Activated CD8-positive, alpha-beta memory T cell treated with anti-CD3 and anti-CD28 coated beads for 1 hour (primary cell): ENCODE measurements at places on chromosomes 12 and 14.

- DNase-seq = no peak
These were observed 22.7 kb downstream of the TRMT5 start for GRCh38 chr14:60958146-60958545.

DNA sequence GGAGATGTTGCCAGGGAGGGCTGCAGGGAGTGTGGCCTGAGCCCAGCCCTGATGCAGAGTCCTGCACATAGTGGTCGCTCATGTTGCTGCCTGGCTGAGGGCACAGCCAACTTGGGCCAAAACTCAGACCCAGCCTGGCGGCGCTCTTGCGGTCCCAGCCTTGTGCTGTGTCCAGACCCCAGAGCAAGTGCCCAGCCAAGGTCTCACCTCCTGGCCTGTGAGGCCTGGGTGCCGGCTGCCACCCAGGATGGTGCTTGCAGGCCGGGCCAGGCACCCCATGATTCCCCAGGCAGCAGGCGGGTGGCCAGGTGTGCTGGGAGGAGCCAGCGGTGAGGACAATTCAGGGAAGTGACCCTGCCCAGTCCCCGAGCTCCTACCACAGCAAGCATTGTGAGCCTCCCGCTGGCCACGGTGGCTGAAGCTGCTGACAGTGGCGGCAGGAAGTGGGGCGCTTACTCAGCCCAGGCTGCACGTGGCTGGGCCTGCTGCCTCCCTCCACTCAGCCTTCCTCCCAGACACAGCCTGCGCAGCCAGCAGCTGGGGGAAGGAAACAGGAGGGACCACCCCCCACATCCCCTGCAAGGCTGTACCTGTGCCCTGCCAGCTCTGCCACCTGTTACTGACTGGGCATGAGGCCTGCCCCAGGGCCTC lies 17.7 kb upstream of the PGF start:
- no peak for DNase-seq

GRCh38 chr12:76670776-76671175 lies 93.1 kb upstream of the ZDHHC17 start:
- no peak for DNase-seq

GRCh38 chr14:85205875-85206274 lies 324.1 kb upstream of the FLRT2 start:
- no peak for DNase-seq

- DNase-seq = no peak
These were observed 66.5 kb upstream of the MAX start for GRCh38 chr14:65168840-65169239.

DNA sequence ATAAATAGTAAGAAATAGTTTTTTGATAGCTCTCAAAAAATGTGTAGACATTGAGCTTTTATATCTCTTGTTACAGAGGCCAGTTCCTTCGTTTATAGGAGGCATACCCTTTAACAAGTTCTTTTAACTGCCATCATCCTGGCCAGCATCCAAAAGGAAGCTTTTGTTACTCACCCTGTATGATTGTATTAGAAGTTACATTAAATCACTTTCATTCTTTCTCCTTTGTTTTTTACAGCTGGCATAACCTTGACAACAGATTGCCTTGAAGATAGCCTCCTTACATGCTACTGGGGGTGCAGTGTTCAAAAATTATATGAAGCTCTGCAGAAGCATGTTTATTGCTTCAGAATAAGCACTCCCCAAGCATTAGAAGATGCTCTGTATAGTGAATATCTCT lies 20.1 kb downstream of the CGRRF1 start:
- DNase-seq = no peak

DNA sequence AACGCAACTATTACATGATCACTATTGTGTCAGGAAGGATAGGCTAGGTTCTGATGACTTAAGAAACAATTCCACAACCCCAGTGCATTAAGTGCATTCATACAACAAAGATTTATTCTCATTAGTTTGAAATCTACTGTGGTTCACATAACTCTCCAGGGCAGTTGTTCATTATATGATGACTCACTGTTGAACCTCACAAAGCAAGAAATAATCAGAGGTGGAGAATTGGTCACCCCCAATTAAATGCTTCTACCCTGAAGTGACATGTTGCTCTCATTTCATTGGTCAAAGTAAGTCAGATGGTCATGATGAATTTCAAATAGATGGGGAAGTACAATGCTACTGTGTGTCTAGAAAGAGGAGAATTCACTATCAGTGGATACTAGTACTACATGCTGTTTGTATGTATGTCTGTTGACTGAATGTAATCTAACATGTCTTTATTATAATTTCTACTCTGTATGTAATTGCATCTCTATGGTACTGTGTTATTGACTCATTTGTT lies 6.1 kb upstream of the HELB start:
- DNase-seq = no peak

- no peak for DNase-seq
These were observed 78.7 kb upstream of the PSMC1 start for GRCh38 chr14:90177539-90178189.

GRCh38 chr12:60845696-60846095 lies 1249.9 kb downstream of the SLC16A7 start:
- DNase-seq = no peak
